ENCODE measurements at places on chromosomes 1 and 21.

- DNase-seq: no peak
Measured at GRCh38 chr21:41604583-41605041, 96.7 kb upstream of the TMPRSS2 start.

DNA sequence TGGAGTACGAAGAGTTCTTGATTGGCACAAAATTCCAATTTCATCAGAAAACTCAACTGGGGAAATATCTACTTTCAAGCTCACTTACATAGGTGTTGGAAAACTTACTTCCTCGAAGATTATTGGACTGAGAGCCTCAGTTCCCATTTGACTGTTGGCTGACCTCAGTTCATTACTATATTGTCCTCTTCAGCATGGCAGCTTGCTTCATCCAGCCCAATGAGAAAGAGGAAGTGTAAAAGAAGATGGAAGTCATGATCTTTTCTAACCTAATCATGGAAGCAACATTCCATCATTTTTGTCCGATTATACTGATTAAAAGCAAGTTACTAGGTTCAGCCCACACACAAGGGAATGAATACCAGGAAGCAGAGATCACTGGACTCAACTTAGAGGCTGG is 49.4 kb downstream of the HSD3B1 start:
- no peak for DNase-seq

GRCh38 chr1:172448995-172449584 is 5.2 kb upstream of the PIGC start:
- DNase-seq: no peak

DNA sequence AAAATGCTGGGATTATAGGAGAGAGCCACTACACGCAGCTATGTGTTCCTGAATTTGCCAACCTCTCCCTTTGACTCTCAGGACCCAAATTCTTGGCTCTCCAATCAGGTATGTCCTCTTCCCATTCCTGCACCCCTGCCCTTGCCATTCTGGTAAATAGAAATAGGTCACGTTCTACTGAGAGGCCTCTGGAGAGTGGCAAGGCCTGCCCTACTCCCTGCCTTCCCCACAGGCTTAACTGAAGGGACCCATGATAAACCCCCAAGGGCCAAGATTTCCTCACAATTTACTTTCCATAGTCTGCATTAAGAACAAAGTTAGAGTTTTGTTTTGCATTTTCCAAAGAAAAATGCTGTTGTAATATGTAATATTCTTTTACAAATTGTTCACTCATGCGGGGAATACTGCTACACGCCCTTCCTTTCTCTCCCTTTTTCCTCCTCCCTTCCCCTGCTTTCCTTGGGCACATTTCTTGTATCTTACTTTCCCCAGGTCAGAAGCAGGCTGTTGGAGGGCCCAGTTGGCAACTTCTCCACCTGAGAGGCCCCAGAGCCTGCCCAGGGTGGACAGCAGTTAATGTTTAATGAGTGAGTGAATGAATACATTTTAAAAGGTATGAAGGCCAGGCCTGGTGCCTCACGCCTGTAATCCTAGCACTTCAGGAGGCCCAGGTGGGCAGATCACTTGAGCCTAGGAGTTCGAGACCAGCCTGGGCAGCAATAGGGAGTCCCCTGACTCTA is 33.9 kb upstream of the PUM1 start:
- DNase-seq: no peak

DNA sequence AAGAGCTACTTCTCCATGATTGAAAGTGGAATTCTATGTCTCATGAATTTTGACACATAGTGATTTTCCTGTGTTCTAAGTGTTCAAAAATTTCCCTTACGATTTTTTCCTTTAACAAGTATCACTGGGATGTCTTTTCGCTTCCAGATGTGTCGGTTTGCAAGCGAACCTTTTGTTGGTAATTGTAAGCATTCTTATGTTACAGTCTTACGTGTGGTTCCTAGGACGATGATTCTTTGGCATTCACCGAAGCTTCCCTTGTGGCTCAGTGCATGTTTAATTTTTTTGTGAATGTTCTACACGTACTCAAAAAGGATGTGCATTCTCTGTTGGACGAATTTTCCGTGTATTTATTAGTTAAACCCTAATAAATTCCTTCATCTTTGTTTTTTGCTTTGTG is 211.6 kb downstream of the CAMTA1 start:
- DNase-seq: no peak

DNA sequence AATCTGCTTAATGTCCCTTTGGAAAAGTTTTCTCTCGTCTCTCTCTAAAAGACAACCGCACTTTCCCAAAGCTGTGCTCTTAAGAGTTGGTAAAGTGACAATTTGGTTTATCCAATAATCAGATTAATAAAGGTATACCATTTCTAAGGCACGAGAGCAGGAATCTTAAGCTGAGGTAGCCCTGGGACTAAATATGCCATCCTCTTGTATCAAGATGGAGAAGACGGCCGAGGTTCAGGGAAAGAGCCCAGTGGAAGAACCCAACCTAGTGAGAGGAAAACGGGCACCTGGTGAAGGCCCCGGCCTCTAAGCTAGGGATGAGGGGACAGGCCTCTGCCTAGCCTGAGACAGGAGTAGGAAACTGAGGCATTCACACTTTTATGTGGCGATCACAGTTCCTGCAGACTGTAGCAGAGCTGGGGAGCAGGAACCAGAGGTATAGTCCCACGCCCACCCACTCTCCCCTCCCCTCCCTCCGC is 334 bp upstream of the SARS1 start:
- DNase-seq: no peak

DNA sequence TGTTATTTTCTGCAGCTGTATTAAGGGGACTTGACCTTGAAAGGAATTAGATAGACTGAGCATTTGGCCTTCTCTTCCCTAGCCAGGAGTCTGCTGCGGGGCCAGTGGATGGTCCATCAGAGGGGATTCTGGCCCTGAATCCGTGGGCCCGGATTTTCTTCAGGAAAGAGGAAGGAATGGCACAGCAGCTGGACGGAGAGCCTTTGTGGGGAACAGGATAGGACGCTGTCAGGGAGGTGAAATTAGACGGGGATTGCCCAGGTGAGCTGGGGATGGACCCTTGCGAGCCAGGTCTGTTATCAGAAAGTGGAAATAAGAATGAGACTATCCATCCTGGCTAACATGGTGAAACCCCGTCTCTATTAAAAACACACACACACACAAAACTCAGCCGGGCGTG is 1.7 kb upstream of the C2CD2 start:
- DNase-seq: no peak

DNA sequence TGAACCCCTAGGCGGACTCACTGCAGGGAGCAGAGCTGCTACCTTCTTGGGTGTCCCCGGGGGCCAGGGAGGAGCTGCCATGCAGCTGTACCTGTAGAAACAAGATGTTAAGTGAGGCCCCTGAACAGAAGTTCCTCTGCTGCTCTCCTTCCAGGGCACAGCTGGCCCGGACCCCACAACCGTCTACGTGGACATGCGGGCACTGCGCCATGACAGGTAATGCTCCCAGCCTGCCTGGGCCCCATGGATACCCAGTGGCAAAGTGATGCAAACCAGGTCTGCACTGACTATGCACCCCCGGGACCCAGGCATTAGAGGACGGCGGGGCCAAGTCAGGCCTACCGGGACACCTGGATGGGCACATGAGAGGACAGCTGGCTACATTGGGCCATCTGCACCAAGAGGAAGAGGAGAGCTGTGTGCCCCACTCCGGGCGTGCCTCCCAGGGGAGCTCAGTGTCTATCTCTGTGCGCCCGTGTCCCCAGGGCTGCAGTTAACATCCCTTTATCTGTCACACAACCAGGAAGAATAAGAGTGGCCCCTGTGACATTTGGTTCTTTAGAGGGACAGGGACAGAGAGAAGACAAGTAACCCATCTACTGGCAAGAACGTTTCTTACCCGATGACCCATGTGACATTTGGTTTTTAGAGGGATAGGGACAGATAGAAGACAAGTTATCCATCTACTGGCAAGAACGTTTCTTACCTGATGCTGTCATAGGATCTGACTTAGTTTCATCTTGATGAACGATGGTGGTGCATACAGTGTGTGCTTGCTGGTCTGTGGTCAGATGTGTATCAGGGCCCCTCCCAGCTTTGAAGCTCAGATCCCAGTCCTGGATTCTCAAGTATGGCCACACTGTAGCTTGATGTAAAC is 44.1 kb downstream of the S100B start:
- no peak for DNase-seq

DNA sequence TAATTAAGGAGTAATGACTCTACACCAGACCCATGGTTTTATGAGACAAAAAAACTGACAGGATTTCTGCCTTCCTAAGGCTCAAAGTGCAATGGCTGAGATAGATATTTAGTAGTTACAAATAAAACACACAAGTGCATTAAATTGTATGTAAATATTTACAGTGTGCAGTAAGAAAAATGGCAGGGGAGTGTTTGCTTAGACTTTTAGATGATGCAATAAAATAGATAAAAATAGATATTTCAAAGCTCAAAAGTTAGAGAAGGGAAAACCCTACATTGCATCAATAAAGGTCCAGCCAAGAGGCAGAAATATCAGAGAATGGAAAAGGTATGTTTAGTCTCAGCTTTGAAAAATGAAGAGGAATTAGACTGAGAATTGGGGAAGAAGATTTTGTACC is 226.3 kb upstream of the FGGY start:
- no peak for DNase-seq

DNA sequence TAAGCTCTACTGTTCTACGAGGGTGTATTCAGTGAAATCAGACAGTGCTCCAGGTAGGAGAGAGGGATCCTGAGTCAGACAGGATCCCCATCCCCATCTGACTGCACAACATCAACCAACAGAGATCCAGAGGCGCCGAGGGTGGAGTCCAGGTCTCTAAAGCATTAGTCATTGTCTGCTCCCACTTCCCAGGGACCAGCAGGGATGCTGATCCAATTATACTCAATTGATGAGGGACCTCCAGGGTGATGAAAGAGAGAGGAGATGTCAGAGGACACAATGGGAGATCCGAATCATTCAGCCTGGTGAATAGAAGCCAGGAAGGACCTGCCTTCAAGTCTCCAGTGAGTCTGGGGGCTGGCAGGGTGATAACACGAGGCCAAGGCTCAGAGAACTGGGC is 39.5 kb upstream of the STMN1 start:
- DNase-seq: no peak

DNA sequence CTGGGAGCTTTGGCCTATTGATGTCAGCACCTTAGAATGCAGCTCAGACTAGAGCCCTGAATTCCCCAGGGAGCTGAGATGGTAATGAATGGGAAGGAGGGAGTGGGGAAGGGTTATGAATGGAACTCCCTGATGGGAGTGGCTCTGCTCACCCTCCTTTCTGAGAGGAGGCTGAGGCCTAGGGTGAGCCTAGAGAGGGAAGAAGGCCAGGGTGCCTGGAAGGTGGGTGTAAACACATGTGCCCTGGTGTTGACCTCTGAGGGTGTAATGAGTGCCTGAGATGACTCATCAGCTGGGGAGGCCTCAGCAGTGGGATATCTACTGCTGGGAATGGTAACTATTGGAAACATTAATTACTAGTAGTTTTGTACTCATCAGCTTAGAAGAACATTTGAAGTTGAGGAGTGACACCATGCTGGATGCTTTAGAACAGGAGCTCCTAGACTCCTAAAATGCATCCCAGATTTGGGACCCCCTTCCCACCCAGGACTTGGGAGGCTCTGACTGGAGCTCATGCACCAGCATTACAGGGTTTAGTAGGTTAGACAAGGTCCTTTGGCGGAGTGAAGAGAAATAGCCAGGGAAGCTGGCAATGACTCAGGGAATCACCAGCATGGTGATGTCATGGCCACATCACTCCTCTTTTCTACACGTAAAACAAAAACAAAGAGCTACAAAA is 16.0 kb upstream of the PIGV start:
- peak; percentile 86 for DNase-seq

DNA sequence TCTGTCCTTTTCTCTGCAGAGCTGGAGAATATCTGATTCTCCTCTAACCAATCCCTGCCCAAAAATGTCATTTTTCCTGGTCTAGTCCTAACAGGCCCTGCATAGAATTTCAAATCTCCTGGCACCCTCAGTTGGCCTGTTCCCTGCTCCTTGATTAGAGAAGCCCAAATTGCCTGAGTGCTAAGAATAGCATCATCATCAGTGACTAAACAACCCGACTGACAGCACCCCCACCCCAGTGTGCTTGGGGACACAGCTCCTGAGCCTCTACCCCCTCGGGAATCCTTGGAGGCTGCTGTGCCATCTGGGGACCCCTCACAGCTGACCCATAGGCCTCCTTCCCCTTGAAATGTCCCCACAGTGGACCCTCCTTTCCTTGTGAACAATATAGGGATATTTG is 94.4 kb downstream of the DDX20 start:
- no peak for DNase-seq

DNA sequence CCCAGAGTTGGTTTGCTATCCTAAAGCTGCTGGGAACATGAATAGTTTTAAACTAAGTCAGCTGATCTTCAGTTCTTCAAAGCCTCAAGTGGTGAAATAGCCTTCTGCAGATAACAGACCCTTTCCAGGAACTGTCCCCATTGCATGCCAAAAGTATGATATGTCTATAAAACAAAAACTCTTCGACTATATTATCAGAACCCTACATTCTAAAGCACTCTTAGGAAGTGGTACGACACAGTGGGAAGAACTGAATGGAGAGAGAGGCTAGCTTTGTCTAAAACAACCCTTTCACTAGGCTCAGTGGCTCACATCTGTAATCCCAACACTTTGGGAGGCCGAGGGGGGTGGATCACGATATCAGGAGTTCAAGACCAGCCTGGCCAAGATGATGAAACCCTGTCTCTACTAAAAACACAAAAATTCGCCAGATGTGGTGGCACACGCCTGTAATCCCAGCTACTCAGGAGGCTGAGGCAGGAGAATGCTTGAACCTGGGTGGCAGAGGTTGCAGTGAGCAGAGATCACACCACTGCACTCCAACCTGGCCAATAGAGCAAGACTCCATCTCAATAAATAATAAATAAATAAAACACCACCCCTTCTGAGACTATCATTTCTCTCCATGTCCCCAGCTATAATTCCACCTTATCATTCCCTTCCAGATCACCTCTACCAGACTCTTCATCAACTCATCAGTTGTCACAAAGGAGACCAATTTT is 2.2 kb upstream of the FRRS1 start:
- no peak for DNase-seq

DNA sequence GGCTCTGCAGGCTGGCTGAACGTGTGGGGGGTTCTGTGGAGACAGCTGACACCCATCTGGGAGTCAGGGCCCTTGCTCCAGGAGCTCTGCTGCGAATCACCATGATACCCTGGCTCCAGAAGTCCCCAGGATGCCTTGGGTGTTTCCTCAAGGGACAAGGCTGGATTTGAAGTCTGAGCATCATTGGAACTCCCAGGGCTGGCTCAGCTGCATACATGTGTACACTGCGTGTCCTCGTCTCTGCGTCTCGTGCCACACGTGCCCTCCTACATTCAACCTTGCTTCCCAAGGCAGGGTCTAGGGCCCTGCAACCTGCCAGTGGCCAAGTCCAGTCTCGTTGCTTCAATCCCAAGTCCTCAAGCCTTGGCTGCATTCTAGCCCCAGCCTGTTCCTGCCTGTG is 11.7 kb downstream of the CSF1 start:
- no peak for DNase-seq

- no peak for DNase-seq
Measured at GRCh38 chr1:19250629-19251304, 557 bp downstream of the EMC1 start.

GRCh38 chr21:44965251-44966022 is 25.6 kb downstream of the SLX9 start:
- no peak for DNase-seq

Data from fibroblast of the conjunctiva (primary cell).